Breast epithelium (tissue), 4 donors: ENCODE measurements at places on chromosomes 4 and X.
A peak's percentile ranks its signal among the peaks of the same experiment; 100 is the strongest.

DNA sequence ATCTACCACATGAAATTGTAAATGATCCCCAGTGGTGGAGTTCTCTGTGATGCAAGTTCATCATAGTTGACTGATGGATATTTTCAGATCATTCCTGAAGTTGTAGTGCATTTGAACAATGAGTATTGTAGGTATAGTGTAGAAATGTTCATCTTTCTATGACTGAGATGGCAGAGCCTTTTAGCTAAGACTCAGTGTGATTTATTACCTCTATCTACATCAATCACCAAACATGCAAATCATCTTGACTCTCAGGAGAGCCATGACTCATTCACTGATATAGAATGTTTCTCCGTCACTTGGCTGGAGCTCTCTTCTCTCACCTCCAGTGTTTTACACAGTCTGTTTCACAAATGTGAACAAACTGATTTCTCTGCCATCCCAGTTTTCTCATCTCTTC lies 392.6 kb downstream of the IL1RAPL1 start:
- no peak for DNase-seq

DNA sequence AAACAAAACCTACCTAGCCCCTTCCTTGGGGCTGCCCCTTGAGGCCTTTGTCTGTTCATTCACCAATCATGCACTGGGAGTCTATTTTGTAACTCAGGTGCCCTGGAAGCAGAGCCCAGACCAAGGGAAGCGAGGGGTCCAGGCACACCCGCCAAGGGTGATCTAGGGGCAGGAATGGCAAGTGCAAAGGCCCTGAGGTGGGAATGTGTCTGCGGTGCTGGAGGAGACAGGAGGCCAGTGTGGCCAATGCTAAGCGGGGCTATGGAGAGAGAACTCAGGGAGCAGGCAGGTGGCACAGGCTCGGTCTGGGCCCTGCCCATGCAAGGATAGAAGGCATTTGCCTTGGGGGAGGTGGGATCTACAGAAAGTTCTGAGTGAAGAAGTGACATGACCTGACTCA lies 3.5 kb upstream of the SH3BP2 start:
- no peak for DNase-seq

DNA sequence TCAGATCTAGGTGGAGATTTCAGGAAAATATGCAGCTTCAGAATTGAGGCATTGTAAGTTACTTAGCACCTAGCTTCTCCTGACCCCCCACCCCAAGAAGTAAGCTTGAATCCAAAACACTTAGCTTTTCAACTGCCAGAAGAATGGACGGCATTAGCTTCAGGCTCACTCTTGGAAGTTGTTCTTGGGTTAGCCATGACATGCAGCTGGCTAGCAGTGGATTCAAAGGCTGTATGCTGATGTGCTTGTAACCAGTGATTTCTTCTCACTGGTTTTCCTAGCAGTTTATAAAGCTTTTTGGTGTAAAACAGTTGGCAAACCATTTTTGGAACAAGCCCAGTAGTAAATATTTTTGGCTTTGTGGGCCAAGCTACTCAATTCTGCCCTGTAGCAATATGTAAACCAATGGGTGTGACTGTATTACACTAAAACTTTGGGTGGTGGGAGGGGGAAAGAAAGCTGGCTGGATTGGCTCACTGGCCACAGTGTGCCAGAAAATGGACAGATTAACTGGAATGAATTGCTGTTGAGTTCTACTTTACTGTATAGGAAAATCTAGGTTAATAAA lies 85.6 kb downstream of the SHROOM2 start:
- DNase-seq = no peak

GRCh38 chrX:41909068-41909467 lies 14.3 kb downstream of the CASK start:
- no peak for DNase-seq

DNA sequence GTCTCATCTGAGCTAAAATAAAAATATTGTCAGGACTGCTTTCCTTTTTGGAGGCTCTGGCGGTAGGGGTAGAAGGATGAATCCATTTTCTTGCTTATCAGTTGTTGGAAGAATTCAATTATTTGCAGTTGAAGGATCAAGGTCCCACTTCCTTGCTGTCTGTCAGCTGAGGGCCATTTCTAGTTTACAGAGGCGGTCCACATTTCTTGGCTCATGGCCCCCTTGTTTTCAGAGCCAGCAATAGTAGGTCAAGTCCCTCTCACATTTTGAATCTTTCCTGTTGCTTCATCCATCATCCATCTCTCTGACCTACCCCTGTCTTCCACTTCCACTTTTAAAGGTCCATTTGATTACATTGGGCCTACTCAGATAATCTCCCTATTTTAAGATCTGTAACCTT lies 1099.3 kb upstream of the DIAPH2 start:
- DNase-seq = no peak

DNA sequence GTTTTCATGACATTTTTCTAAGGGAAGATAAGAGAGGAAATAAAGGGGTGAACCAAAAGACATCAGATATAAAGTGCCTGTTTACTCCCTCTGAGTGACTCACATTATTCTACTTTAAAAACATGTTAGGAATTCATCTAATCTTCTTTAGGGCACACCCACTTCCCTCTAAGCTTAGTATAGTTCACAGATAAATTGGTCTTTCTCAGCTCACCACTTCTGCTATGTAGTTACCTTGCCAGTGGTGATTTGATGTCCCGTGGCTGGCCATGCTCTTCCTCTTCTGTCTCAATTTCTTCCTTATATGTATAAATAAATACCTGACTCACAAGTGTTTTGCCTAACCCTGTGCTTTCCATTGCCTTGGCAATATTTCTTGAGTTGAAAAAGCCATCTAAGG lies 96.8 kb downstream of the PDLIM5 start:
- DNase-seq = no peak

DNA sequence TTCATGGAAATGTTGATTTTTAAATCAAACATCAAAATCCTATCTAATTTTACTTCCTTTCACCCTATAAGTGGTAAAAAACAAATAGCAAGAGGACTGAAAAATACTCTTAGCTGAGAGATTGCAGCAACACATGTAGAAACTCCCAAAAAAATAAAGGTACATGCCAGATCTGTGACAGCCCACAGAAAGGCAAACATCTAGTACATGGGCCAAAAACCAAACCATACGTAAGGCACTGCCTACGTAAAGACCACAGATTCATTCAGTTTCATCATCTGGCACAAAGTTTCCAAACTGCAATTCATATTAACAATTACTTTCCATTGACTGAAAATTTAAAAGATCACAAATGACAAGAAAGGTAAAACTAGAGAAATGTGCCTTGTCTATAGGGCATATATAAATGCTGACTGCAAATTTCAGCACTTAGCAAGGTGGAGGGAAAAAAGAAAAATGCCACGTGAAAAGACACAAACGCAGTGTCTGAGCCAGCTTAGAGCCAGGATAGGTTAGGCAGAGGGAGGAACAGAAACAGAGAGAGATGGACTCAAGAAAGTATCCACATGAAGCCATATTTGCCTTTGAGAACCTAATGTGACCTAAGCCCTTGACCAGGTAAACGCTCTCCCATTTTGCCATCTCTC lies 88.1 kb downstream of the TSPAN5 start:
- DNase-seq = no peak

DNA sequence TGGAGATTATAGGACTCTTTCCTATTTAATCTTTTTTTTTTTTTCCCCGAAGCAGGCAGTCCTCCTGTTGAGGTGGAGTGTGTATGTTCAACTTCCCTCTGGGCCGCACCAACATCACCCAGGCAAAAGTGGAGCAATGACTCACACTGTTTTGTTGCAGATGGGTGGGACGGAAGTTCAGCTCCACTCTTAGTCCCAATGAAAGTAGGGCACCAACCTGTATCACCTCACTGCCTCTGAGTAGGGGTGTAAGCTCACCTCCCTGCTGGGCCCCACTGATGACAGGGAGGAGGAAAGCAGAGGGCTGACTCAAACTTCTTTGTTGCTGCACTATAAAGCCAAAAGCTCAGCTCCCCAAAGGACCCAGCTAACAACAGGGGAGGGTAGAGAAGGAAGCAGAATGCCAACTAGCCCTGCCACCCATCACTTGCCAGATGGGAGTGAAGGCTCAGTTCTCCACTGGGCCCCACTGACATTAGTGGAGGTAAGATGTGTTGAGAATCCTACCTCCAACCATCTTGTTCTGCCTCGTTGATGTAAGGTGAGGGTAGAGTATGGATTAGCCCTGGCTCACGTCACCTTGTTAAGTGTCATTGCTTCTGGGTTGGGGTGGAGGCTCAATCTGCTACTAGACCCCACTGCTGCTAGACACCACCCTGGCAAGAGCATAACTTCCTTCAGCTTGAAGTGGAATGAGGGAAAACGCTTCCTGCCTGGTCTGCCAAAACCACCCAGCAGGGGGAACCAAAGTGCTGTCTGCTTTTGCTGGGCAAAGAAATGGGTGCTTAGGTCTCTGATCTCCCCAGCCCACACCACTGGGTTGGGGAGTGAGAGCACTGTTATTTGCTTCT lies 14.1 kb downstream of the RPS6KA3 start:
- DNase-seq = peak; percentile 49

DNA sequence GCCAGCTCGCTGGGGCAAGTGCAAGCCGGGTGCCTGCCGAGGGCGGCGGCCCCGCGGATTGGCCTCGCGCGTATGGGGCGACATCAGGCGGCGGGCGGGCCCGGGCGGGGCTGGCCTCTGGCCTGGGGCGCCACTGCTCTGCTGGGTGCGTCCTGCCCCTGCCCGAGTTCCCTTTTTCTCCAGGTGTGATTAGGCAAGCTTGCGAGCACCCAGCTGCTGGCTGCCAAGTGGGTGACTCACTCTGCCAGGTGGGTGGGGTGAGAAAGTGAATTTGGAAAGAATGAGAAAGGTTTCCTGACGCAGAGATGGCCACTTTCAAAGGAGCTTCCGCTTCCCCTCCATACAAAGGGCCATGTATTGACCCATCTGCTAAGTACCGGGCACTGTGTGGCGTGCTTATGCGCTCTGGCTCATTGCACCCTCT lies 32.5 kb downstream of the FGFBP1 start:
- peak; percentile 30 for DNase-seq

DNA sequence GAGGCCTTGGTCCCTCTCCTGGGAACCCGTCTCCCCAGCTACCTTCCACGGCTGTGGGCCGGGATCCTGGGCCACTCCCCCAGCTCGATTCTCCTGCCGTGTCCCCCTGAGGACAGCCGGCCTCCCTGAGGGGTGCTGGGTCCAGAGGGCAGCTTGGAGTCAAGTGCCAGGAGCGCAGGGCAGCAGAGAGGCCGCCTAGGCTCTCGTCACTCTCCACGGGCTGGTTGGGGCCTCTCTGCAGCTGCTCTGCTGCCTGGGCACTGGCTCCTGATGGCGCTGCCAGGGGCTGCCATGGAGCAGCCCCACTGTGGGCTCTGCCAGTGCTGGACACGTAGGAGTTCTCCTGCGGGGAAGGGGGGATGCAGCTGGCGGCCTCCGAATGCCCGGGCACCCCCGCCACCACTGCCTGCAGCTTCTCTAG lies 6.7 kb downstream of the IRAK1 start:
- no peak for DNase-seq

DNA sequence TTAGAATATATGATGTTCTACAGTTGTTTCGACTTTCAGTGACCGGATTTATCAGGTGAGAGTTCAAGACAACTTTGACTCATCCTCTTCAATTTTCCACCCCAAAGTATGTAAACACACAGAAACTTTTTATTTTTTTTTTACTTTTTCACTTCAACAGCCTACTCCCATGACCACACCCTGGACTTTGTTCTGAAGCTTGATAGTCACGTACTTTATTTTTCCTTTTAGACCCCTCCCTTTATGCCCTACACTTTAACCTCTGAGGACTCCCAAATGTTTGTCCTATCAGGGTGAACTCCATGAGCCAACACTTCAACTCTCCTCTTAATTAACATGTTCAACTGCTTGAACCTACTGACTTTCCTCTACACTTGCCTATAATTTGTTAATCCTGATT lies 2.5 kb upstream of the DDX60 start:
- no peak for DNase-seq

- no peak for DNase-seq
Measured at GRCh38 chrX:29617276-29617675, 598.1 kb upstream of the MAGEB2 start.

DNA sequence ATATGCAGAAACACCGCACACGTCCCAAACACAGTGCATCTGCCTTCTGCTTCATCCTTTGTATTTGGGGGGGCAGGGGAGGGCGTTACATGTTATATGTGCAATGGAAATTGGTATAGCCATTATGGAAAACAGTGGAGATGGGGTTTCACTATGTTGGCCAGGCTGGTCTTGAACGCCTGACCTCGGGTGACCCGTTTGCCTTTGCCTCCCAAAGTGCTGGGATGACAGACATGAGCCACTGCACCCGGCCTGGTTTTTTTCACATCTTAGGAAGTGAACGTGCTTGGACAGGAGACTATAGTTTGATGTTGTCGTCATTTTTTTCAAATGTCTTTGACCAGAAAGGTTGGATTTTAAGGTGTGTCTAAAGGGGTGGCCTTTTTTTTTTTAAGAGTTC lies 88.6 kb downstream of the DHRSX start:
- no peak for DNase-seq

DNA sequence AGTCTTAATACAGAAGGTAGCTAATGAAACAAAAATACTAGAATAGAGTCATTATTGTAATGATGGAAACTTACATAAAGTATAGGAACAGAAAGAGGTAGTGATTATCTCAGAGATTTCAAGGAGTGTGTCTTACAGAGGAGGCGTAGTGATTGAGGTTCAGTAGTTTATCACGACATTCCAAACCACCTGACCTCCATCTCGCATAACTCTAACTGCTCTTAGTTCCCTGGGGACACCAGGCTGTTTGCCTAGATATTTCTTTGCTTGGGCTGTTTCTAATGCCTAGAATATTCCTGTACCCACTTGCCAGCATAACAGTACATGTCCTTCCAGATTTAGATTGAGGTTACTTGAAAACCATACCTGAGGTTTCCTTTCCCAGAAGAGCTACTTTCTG lies 29.1 kb downstream of the STAG2 start:
- no peak for DNase-seq

DNA sequence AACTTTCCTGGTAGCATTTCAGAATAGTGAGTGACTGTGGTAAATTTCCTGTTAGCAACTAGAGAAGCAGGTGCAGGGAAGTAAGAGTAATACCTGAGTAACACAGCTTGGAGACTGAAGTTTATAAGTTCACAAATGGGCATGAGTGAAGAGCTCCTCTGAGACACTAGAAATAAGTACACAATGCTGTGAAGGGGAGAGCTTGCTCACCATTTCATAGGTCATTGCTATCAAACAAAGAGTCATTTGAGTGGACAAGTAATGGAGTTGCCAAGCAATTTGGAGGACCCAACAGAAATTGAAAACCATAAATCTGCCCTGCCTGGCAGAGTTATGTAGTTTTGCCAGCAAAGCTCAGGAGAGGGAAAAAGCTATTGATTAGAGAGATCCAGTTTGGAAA lies 523.6 kb downstream of the TRAM1L1 start:
- DNase-seq = no peak

DNA sequence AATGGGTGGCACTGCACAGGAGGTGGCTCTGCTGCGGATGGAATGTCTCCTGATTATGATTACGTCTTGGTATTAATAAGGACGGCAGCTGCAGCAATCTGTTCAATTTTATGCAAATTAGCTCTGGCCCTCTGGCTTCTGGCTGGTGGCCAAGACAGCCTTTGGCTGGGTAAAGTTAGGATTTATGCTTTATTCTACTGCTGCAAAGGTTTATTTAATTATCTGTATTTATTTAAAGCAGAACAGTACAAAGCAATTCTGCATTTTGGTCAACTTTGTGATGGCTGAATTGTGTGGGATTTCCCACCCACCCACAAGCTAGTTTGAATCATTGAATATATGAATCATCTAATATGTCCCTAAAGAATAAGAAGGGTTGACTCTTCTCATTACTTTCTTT lies 745.6 kb upstream of the FAM241A start:
- DNase-seq = no peak

- no peak for DNase-seq
Measured at GRCh38 chr4:187179086-187180058, 455.7 kb upstream of the FAT1 start.

GRCh38 chrX:22351966-22352365 lies 79.3 kb downstream of the CBLL2 start:
- DNase-seq = no peak

- DNase-seq = no peak
Measured at GRCh38 chrX:57453901-57454300, 137.9 kb upstream of the ZXDB start.
